ENCODE measurements at places on chromosomes 7 and 10.

GRCh38 chr7:98079891-98080648 is 26.6 kb upstream of the LMTK2 start:
- DNase-seq: no peak

- peak; percentile 15 for DNase-seq
These were observed 200.4 kb upstream of the NFE2L3 start for GRCh38 chr7:25951414-25952260.

DNA sequence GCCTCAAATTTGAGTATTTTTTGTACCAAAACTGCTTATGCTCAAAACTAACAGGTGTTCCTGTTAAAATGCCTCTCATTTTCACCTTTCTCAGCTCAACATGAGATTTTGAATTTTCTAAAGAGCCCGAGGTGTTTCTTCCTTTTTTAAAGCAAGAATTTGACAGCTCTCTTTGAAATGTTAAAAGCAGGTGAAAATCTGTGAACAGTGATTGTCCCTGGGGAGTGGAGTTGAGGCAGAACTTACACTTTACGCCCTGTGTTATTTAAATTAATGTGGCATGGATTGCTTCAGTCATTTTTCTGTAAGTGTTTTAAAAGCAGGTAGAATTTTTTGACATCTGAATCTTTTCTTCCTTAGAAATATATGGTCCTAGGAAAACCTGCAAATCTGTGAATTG is 9.2 kb upstream of the GPR15LG start:
- DNase-seq: no peak

- DNase-seq: peak; percentile 39
These were observed 16.4 kb upstream of the PDZD8 start for GRCh38 chr10:117391436-117392205.

- no peak for DNase-seq
These were observed 81.8 kb downstream of the PLCE1 start for GRCh38 chr10:94075506-94075905.

GRCh38 chr7:135791543-135792362 is 43.1 kb upstream of the FAM180A start:
- DNase-seq: no peak

GRCh38 chr10:123136806-123137642 is 1.3 kb downstream of the HMX3 start:
- no peak for DNase-seq

- DNase-seq: peak; percentile 99
These were observed 3.7 kb upstream of the TRIP6 start for GRCh38 chr7:100863406-100863950.

- no peak for DNase-seq
These were observed 719.5 kb downstream of the XPNPEP1 start for GRCh38 chr10:109203646-109204353.
